ENCODE measurements at places on chromosomes 1 and 21. TPM values are rescaled to one million over a fixed set of nuclear protein-coding genes. Genes with fewer than 3 reads are reported as not detected.
A peak's percentile ranks its signal among the peaks of the same experiment; 100 is the strongest.

GRCh38 chr1:113452921-113453770 is 62.8 kb downstream of the MAGI3 start:
- H3K4me3 ChIP-seq: no peak overlapping the region
- H3K4me1 ChIP-seq: no peaks in the 10 kb centered on the region
- no peak for DNase-seq
- H3K36me3 ChIP-seq: no peaks in the 10 kb centered on the region
- H3K27ac ChIP-seq: no peak overlapping the region

GRCh38 chr1:225651872-225652728 is 823 bp downstream of the ENAH start:
- no peak for DNase-seq
- H3K4me3 ChIP-seq: peak overlapping the region; percentile 4
- H3K36me3 ChIP-seq: no peaks in the 10 kb centered on the region
- H3K27me3 ChIP-seq: no peaks in the 10 kb centered on the region
- H3K4me1 ChIP-seq: peaks cover 5% of the 10 kb centered on the region

GRCh38 chr1:22295856-22296255 is 153.0 kb upstream of the WNT4 start:
- H3K4me3 ChIP-seq: no peak overlapping the region
- no peaks in the 10 kb centered on the region for H3K36me3 ChIP-seq
- H3K27ac ChIP-seq: no peak overlapping the region
- DNase-seq: no peak

GRCh38 chr1:200731654-200732332 is 6.9 kb upstream of the CAMSAP2 start:
- no peak overlapping the region for H3K27ac ChIP-seq
- no peaks in the 10 kb centered on the region for H3K4me1 ChIP-seq
- H3K27me3 ChIP-seq: no peaks in the 10 kb centered on the region
- no peaks in the 10 kb centered on the region for H3K36me3 ChIP-seq
- no peak for DNase-seq

DNA sequence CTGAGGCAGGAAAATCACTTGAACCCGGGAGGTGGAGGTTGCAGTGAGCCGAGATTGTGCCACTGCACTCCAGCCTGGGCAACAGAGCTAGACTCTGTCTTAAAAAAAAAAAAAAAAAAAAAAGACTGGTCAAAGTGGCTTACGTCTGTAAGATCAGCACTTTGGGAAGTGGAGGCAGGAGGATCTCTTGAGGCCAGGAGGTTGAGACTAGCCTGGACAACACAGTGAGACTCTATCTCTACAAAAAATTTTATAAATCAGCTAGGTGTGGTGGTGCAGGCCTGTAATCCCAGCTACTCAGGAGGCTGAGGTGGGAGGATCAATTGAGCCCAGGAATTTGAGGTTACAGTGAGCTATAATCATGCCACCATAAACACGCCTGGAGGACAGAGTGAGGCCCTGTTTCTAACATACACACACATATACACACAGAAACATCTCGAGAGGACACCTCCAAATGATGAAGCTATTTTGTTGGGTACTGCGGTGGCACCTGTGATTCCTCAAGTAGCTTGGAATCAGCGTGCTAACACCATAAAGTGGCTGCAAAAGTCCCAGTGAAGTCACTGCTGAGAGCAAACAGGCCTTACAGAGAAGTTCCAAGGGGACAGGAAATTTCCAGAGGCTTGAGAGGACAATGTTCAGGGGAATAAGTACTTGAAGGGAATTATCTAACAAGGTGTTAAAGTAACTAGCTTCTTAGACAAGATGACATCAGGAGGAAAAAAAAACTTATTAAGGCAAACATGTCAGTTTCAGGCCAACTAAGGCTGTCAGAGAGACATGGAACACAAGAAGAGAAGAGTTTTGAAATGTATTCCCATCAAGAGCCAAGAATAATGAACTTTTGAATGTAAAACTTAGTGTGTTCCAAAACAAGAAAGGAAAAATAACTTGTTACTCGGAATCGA is 1.3 kb downstream of the NADK start:
- H3K36me3 ChIP-seq: no peaks in the 10 kb centered on the region
- H3K27ac ChIP-seq: peak overlapping the region; percentile 13
- H3K4me1 ChIP-seq: peaks cover 50% of the 10 kb centered on the region
- no peaks in the 10 kb centered on the region for H3K27me3 ChIP-seq
- H3K4me3 ChIP-seq: peak overlapping the region; percentile 63

DNA sequence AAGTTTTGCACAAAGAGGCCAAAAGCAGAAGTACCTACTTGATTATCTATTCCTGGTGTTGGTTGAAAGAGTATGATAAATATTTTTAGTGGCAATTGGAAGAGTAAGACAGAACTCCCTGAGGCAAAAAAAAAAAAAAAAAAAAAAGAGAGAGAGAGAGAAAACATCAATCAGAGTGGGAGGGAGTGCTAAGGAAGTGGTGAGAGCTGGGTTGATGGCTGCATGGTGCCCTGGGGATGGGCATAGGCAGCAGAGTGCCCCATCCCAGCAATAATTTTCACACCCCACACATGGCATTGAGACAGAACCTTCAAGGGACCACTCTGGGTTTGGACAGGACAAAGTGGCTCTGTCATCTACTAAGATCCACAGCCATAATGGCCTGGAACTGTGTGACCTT is 59.4 kb upstream of the FAM20B start:
- no peaks in the 10 kb centered on the region for H3K4me1 ChIP-seq
- no peak overlapping the region for H3K4me3 ChIP-seq
- DNase-seq: no peak
- no peaks in the 10 kb centered on the region for H3K36me3 ChIP-seq
- H3K27me3 ChIP-seq: no peaks in the 10 kb centered on the region

GRCh38 chr1:1894354-1895059 is 3.6 kb upstream of the GNB1 start:
- H3K27ac ChIP-seq: peak overlapping the region; percentile 47
- peaks cover 9% of the 10 kb centered on the region for H3K4me1 ChIP-seq
- H3K4me3 ChIP-seq: no peak overlapping the region

DNA sequence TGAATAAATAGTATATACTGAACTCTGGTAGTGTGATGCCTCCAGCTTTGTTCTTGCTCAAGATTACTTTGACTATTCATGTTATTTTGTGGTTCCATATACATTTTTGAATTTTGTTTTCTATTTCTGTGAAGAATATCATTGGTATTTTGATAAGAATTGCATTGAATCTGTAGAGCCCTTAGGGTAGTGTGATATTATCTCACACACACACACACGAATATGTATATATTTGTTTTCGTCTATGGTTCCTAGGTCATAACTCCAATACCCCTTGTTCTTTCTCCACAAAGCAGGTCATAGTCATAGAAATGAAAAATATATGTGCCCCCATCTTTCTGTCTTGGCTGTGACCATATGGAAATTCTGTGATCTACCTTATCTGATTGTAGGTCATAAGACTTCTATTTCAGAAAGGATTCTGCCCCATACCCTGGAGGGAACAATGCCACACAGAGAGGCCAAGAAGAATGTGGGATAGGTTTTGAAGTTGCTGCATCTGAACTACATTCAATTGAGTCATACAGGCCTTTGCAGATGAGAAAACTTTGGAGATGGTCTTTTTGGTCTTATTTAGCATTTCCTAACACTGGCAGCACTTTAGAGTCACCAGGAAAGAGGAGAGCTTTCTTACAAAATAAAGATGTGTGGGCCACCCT is 32.0 kb upstream of the GBP5 start:
- H3K36me3 ChIP-seq: no peaks in the 10 kb centered on the region
- DNase-seq: no peak
- no peak overlapping the region for H3K27ac ChIP-seq
- no peak overlapping the region for H3K4me3 ChIP-seq
- peaks cover 15% of the 10 kb centered on the region for H3K4me1 ChIP-seq

DNA sequence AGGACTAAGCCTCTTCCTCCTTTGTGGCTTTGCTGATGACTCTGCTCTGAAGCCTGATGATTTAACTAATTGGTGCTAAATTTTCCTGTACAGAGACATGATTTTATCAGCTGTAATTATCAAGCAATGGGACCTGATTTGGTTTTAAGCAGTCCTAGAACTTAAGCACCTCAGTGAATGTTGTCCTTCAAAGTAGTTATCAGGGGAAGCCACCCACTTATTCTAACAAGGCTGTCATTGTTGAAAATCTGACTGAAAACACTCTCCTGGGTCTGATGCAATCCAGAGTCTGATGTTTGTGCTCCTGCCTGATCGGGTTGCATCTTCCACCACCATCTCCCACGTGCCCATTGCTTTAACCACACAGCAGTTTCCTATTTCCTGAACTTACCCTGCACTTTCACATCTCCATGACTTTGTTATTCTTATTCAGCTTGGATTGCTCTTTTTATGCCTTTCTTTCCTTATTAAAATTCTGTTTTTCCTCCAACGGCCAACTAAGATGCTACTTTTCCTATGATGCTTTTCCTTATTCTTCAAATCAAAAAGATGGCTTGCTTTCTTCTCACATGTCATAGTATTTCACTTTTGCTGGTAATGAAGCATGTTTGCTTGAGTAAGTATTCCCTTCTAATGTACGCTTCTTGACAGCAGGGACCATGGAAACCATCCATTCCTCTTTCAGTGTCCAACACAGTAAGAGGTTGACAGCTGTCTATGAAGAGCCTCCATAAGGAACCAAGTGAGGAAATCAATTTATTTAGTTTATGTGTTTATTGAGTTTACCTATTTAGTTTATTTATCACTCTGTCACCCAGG is 55.0 kb downstream of the S1PR1 start:
- no peaks in the 10 kb centered on the region for H3K36me3 ChIP-seq
- peaks cover 36% of the 10 kb centered on the region for H3K4me1 ChIP-seq
- no peaks in the 10 kb centered on the region for H3K27me3 ChIP-seq
- no peak overlapping the region for H3K27ac ChIP-seq

- H3K27me3 ChIP-seq: peaks cover 9% of the 10 kb centered on the region
- no peak overlapping the region for H3K27ac ChIP-seq
- no peak for DNase-seq
- H3K4me1 ChIP-seq: no peaks in the 10 kb centered on the region
Observed at GRCh38 chr1:201241736-201242135, 41.6 kb upstream of the PKP1 start.

GRCh38 chr1:161772397-161772796 is 6.3 kb downstream of the ATF6 start:
- H3K36me3 ChIP-seq: no peaks in the 10 kb centered on the region
- DNase-seq: no peak
- H3K4me3 ChIP-seq: no peak overlapping the region
- no peaks in the 10 kb centered on the region for H3K27me3 ChIP-seq
- H3K27ac ChIP-seq: peak overlapping the region; percentile 53
- peaks cover 67% of the 10 kb centered on the region for H3K4me1 ChIP-seq

GRCh38 chr1:175313672-175314225 is 121.2 kb upstream of the KIAA0040 start:
- no peaks in the 10 kb centered on the region for H3K4me1 ChIP-seq
- H3K4me3 ChIP-seq: no peak overlapping the region
- H3K27me3 ChIP-seq: no peaks in the 10 kb centered on the region
- H3K27ac ChIP-seq: no peak overlapping the region

- H3K36me3 ChIP-seq: no peaks in the 10 kb centered on the region
- no peaks in the 10 kb centered on the region for H3K27me3 ChIP-seq
- H3K4me3 ChIP-seq: no peak overlapping the region
- H3K4me1 ChIP-seq: peaks cover 32% of the 10 kb centered on the region
- H3K27ac ChIP-seq: no peak overlapping the region
Observed at GRCh38 chr1:46611691-46612221, 4.9 kb downstream of the MOB3C start.

DNA sequence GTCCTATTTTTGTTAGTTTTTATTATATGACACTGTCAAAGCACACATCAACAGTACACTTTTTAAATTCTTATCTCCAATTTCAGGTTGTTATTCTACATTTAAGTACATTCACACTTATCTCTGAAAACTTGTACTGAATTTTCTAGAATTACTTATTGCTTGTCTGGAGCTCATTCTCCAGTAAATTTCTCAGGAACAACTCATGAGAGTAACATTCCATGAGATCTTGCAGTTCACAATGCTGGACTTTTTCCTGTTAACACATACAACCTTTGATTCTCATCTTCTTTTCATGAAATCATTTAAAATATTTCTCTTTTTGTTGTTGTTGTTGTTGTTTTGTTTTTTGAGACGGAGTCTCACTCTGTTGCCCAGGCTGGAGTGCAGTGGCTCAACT is 320.9 kb upstream of the CAMK1G start:
- no peaks in the 10 kb centered on the region for H3K36me3 ChIP-seq
- H3K27me3 ChIP-seq: no peaks in the 10 kb centered on the region
- DNase-seq: no peak
- H3K27ac ChIP-seq: no peak overlapping the region
- H3K4me3 ChIP-seq: no peak overlapping the region
- no peaks in the 10 kb centered on the region for H3K4me1 ChIP-seq

DNA sequence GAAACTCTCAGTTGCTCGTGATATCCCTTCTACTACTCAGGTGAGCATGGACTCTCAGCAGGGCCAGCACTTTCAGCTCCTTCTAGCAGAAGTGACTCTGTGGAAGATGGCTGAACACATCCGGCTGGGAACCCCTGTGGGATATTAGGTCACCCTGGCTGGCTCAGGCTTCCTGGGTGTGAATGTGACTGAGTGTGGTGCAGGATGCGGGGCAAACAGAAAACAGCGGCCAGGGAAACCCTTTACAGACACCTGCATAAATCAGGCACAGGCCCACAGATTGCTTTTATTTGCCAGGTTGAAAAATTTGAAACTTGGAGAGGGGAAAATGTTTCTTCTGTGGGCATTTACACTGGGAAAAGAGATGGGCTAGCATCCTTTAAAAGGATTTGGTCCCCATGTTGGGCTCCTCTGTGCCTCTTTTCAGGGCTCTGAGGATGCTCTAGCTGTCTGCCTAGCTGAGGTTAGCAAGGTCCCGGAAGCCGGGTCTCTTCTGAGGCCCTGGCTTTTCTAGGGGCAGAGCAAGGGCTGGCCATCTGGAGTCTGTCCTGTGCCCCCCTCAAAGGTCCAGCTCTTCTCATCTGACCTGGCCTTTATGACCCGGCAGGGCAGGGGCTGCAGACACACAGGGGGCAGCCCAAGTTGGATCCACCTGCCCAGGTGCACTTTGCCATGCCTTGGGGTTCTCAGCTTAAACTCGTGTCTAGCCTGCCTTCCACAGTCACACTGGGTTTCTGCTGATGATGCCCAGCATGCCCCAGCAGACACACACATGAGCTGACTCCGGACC is 243.0 kb downstream of the SIPA1L2 start:
- H3K4me3 ChIP-seq: no peak overlapping the region
- no peaks in the 10 kb centered on the region for H3K4me1 ChIP-seq
- DNase-seq: no peak

DNA sequence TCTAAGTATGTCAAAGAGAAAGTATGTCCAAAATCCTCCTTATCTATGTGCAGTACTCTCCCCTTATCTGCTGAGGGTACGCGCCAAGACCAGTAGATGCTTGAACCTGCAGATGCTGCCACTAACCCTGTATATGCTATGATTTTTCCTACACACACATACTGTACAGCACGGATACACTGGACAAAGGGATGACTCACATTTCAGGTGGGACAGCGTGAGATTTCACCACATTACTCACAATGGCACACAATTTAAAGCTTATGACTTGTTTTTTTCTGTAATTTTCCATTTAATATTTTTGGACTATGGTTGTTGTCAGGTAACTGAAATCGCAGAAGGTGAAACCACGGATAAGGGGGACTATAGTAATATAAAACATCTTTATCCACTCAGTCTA is 4.1 kb downstream of the ORC1 start:
- no peaks in the 10 kb centered on the region for H3K27me3 ChIP-seq
- DNase-seq: no peak
- no peak overlapping the region for H3K27ac ChIP-seq
- H3K4me1 ChIP-seq: peaks cover 1% of the 10 kb centered on the region
- H3K36me3 ChIP-seq: no peaks in the 10 kb centered on the region
- no peak overlapping the region for H3K4me3 ChIP-seq

Gene SH2D2A
- 14.9 TPM for total RNA-seq

Gene LCE3D
- not detected for total RNA-seq

Gene PAQR6
- total RNA-seq: 1.4 TPM

Gene IL19
- total RNA-seq: not detected

Gene LAMC1
- 0.02 TPM for total RNA-seq

Gene ATAD3C
- 1.4 TPM for total RNA-seq

Gene CTSS
- total RNA-seq: 1,020 TPM
